ENCODE measurements at places on chromosomes 7 and 10.

- DNase-seq, result no peak
These were observed 2.5 kb upstream of the ITIH2 start for GRCh38 chr10:7700577-7701125.

DNA sequence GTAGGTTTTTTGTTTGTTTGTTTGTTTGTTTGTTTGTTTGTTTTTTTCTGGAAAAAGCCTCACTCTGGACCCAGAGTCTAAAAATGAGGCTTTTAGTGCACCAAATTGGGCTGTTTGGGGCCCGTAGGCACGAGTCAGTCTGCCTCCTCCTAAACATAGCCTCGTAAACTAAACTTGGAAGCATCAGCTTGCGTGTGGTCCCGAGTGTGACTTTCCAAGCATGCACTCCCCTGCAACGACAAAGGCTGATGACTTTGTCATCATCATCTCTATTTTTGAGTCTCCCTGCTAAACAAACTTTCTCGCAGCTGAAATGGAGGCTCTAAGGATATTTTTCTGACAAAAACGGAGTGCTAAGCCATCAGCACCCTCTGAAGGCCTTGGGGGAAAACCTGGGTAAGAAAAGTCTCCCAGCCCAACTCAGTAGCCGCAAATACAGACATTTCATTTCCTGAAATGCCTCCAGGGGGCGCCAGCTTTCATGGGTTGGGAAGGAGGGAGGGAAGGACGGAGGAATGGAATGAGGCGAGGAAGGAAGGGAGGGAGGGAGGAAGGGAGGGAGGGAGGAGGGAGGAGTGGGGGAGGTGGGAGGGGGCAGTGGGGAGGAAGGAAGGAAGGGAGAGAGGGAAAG lies 245.9 kb downstream of the KCNMA1 start:
- DNase-seq, result peak; percentile 1

DNA sequence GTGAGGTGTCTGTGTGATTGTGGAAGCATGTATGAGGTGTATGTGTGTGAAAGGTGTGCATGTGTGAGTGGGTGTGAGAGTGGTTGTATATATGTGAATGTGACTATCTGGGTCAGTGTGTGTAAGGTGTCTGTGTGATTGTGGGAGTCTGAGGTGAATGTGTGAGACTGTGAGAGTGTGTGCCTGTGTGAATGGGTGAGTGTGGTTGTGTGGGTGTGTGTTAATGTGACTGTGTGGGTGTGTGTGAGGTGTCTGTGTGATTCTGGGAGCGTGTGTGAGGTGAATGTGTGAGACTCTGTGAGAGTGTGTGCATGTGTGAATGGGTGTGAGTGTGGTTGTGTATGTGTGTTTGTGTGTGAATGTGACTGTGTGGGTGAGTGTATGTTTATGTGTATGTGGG lies 385.1 kb downstream of the TCERG1L start:
- no peak for DNase-seq

GRCh38 chr10:32266566-32266965 lies 80.4 kb downstream of the EPC1 start:
- DNase-seq, result no peak

DNA sequence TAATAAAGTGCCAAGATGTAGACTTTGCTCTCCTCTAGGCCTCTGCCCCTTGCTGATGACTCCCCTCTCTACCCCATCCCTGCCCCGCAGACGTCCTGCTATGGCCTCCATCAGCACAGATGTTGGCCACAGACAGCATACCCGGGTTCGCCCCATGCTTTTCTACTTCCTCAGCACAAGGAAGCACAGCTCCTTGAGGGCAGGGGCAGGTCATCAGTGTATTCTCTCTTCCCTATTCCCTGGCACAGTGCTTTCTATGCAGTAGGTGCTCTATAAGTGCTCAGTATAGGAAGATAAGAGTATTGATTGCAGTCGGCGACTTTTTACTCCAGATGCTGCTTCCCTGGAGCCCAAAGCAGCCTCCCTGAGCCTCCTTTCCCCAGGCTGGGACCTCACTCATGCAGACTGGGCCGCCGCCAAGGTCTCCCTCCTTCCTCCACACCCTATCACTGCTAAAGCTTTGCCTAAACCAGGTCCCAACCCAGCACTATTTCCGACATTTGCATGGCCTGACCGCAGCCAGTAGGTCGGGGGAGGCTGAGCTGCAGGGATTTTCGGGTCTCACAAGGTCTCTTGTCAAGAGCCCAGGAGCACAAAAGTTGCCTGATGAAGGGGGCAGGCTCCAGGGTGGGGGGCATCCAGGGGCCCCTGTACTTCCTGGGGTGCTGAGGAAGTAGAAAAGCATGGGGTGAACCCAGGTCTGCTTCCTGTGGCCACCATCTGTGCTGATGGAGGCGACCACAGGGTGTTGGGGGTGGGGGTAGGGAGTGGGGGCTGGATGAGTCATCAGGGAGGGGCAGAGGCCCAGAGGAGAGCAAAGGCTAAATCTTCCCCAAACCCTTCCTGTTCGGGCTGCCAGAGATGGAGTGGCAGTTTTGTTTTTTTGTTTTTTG lies 8.0 kb downstream of the CALHM3 start:
- peak; percentile 78 for DNase-seq

DNA sequence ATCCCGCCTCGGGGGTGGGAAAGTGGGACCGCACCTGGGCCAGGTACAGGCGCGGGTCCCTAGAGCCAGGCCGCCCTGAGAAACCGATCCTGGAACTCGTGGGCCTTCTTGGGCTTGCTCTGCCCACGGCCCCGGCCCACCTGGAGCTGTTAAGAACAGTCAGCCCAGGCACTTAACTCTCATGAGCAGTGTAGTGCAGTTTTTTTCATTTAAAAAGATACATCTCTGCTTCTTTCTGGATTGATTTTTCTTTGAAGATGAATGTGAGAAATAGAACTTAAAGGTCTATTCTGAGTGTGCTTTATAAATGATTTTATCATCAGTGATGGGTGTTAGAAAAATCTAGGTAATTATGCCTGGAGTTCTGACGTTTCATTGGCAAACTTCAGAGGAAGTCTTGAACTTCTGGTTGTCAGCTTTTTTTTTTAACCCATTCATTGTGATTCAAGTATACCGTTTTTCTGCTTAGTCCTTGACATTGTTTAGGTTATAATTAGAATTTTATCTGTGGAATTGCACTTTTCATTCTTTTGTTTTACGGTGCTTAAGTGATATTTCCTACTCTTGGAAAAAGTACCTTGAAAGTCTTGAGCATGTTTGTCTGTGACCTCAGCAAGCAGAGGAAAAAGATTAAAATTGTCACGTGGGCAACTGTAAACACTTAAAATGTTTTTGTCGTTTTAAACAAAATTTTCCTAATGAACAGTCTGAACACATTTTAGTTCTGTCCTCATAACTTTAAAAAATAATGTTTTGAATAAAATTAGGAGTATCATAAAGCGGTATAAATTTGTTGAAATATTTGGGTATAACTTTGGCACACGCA lies 906 bp downstream of the CDK1 start:
- DNase-seq, result peak; percentile 14

DNA sequence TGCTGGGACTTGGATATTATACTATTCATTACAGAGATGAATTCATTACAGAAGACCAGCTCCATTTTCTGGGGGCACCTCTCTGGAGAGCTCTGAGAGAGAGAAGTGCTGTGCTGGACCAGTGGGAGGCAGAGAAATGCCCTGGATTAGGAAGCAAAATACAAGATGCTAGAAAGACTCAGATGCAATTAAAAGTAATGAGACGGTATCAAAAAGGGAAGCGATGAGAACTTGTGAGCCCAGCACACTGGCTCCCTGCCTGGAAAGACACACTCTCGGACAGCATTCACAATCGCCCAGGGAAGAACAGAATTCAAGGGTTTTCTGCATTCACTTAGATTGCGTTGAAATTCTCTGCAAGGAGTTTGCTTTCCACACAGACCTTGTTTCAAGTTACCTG lies 3.5 kb upstream of the FRAT2 start:
- no peak for DNase-seq

GRCh38 chr10:69742928-69743602 lies 58.6 kb upstream of the COL13A1 start:
- DNase-seq, result no peak

- DNase-seq, result no peak
These were observed 168.6 kb upstream of the ZMIZ1 start for GRCh38 chr10:78899996-78900714.

DNA sequence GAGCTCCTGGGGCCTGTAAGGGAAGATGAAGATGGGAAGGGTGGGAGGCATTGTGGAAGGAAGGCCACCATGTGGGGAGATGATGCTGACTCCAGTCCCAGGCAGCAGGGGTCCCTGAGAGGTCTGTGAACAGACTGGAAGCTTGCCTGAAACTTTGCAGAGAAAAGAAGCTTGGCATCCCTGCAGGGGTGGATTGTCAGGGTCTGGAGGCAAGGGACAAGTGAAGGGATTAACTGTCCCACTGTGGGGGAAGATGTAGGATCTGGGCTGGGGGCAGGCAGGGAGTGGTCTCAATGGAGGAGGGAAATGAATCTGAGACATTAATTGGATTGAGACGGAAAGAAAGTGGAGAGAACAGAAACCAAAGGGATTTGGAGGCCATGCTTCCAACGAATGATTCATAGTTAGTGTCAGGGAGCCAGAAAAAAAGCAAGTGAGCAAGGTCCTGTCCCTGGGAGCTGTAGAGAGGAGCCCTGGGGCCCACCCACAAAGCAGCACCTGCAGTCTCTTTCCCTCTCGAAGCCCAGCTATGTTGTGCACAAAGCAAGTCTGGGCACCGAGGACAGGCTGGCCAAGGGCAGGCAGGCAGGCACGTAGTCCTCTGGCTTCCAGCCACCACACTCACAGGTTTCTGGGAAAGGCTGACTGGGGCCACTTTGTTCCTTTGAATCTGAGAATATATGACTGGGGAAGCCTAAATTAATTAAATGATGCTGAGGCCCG lies 4.7 kb upstream of the SLC18A3 start:
- DNase-seq, result no peak

DNA sequence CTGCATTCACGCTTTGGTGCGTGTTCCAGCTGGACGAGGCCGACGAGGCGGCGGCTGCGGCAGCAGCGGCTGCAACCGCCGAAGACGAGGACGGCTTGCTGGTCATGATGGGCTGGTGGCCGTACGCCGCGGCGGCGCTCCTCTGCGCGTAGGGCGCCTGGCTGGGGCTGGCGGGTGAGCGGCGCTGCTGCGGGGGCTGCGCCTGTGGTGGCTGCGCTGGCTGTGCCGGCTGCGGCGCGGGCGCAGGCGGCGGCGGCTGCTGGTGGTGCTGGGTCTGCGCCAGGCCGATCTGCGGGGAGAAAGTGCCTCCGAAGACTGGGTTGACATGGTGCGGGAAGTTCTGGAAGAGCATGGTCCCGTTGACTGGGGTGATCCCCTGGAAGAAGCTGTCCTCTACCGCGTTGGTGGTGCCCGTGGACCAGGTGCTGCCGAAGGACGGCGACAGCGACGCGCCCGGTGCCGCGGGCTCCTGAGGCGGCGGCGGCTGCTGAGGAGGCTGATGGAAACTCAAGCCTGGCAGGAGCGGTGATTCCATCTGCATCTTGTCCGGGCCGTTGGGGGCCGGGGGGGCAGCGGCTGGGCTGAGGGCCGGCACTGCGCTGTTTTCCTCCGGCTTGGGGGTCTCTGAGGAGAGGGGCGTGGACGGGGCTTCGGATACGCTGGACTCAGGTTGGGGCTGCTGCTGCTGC lies 51.1 kb downstream of the CPEB3 start:
- DNase-seq, result no peak

- DNase-seq, result no peak
These were observed 25.9 kb upstream of the BICC1 start for GRCh38 chr10:58486821-58487220.

DNA sequence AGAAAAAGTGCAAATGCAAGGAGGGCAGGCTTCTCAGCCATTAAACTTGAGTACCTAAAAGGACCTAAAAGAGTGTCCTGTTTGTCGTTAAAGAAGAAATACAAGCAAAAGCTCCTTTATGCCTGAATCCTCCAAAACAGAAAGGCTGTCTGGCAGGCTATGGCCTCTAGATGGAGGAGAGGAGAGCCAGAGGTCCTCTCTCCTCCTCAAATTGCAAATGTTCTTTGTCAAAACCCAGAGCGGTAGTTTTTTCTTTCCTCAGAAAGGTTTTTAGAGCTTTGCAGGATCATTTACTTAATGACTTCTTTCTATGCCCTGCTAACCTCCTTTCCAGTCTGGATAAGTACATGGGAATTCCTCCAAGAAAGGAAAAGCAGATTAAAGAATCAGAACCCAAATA lies 1.9 kb upstream of the SORCS1 start:
- DNase-seq, result no peak

DNA sequence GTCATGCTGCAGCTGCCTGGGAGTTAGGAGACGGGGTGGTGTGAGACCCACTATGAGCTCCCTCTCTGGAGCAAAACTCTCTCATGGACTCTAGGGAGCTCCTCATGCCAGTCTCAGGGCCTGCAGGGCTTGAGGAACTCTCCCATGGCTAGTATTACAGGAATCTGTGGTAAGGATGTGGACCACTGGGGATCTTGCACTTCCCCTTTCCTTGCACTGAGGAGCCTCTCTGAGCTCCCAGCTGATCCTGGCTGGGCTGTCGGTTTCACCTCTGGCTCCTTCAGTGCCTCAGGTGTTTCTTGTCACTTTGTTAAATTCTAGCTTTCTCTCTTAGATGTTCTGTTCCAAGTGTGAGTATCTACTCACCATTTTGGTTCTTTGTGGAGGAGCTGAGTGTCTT lies 71.6 kb upstream of the IMMP2L start:
- DNase-seq, result no peak

DNA sequence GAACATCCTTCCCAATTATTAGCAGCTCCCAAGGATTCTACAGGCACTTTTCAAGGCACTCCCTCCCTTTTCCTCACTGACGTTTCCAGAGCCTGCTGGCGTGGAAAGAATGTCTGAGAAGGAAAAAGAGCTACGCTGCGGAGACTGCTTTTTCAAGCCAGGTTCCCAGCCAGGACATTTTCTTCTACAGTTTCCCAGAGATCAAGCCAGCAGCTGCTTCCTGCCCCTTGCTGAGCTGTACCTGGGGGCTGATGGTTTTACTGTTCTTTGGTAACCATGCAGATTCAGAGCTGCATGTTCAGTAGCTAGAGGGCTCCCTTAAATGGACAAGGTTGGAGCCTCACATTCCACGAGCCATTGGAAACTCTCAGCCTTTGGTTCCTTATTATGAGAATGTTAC lies 133.4 kb downstream of the EVX1 start:
- no peak for DNase-seq

DNA sequence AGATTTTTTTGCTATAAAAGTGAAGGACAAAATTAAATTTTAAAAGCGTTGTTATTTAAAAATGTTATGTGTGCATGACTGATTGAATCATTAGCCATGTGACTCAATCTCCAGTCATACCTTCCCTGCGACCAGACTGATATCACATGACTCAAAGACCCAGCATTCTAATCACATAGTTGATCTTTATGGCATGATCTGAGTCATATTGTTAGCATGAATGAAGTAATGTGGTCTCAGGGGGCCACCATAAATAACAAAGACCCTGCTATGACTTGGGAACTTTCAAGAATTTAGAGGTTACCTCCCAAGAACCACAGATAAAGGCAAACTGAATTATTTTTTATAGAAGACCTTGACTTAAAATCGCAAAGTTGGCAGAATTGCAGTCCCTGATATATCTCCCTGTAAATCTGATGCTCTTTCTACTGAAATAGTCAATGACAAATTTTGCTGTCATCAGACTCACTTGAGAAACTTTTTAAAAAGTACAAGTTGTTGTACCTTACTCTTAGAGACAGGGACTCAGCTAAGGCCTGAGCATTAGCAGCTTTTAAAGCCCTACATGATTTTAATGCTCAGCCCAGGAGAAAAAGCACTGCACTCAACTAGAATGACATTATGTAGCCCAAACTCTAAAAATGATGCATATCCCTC lies 717.3 kb downstream of the XPNPEP1 start:
- DNase-seq, result no peak

- no peak for DNase-seq
These were observed 194.7 kb upstream of the BMPER start for GRCh38 chr7:33710608-33711007.
